ENCODE measurements at places on chromosomes 1 and 21.

DNA sequence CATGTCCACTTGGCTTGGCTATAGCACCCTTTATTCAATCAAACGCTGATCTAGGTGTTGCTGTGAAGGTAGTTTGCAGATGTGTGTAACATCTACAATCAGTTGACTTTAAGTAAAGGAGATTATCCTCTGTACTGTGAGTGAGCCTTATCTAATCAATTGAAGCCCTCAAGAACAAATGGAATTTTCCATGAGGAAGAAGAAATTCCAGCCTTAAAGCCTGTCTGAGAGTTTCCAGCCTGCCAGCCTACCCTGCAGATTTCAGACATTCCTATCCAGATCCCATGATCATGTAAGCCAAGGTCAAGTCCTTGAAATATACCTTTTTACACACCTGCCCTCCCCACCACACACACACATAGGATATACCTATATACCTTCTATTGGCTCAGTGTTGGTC is 696.7 kb downstream of the MRPL39 start:
- no peak for DNase-seq

DNA sequence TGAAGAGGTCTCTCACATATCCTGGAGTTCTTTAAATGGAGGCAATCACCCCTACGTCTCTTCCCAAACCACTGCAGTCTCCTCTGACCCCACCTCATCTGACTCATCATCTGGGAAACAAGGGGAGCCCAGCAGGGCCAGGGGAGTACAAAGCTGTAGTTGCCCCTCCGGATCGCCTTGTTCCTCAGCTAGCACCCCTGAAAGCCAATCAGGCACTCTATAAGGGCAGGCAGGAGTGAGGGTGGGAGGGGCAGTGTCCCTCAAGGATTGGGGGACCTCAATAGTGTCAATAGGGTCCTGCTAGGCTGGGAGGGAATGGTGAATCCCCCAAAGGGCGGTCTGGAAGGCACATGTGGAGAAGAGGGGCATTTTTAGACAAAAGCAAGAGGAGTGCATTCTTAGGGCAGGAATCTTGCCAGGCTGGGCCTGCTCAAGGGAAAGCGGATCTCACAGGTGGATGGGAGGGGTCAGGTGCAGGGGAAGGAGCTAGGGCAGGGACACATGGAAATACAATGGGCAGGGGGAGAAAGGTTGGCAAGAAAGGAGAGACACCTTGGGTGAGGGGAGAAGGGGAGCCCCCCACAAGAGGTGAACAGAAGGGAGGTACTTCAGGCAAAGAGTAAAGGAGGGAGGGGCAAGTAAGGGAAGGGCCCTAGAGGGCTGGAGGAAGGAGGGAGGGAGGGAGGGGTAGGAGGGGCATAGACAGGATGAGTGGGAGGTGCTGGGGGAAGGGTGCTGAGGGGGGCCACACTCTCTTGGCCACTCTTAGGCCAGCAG is 5.8 kb downstream of the SHISA4 start:
- no peak for DNase-seq

- DNase-seq = no peak
These were observed 113.9 kb downstream of the PEX14 start for GRCh38 chr1:10588640-10589039.

DNA sequence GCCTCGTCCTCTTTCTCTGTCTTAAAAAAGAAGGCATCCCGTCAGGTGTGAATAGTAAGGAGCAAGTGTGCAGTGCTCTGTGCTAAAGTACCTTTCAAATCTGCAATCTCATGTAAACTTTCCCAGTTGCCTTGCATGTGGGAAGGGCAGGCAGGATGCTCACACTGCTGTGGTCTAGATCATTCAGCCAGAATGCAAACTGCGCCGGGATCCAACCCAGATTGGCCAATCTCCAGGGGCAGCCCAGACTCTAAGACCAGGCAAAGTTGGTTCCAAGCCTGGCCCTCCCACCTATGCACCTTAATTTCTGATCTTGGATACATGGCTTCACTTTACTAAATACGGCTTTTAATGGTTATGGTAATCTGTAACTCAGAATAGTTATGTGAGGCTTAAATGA is 3.2 kb upstream of the MAP1LC3C start:
- no peak for DNase-seq

GRCh38 chr1:12358499-12358898 is 128.7 kb downstream of the VPS13D start:
- DNase-seq = no peak

GRCh38 chr1:73626326-73626725 is 571.6 kb downstream of the LRRIQ3 start:
- no peak for DNase-seq

DNA sequence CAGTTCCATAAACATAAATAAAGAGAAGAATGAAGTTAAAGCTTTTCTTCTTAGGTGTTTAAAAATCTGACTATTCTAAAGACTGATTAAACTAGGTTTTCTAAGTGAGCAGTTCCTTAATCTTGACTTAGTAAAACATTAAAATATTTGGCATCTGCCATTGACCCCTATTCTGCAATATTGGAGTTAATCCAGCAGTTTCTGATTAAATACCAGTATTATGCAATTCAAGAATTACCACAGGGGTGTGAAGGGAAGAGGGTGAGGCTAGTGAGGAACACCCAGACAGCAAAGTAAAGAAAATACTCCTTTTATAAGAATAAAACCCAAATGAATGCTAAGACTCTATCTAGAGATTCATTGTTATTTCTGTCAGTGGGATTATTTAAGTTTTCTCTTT is 40.9 kb downstream of the CLIC4 start:
- DNase-seq = no peak

GRCh38 chr1:20266141-20266540 is 24.5 kb upstream of the VWA5B1 start:
- no peak for DNase-seq

GRCh38 chr1:54609301-54609921 is 13.9 kb downstream of the FAM151A start:
- no peak for DNase-seq

DNA sequence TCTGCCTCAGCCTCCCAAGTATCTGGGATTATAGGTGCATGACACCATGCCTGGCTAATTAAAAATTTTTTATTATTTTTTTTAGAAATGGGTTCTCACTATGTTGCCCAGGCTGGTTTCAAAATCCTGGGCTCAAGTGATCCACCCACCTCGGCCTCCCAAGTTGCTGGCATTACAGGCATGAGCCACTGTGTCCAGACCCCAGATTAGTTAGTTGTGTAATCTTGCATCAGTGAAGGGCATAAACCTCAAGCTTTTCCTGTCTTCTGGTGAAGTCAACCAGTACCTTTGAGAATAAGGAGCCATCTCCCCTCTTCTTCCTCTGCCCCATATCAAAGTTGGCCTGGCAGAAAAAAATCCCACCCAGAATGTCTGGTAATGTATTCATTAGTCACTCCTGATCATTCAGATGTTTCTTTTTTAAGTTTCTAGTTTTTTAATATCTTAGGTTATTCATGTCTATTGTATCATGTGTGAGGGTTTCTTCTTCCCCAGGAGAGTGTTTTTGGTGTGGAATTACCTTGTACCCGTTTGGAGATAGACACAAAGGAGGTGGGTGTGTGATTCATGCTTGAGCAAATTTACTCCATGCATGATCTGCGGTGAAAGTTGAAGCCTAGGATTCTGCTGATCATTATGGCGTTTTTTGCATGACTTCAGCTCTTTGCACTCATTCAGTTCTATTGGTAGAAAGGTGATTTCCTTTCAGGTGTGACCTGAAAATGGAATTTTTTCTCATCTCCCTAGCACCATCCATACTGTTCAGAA is 144.0 kb downstream of the FMN2 start:
- no peak for DNase-seq

DNA sequence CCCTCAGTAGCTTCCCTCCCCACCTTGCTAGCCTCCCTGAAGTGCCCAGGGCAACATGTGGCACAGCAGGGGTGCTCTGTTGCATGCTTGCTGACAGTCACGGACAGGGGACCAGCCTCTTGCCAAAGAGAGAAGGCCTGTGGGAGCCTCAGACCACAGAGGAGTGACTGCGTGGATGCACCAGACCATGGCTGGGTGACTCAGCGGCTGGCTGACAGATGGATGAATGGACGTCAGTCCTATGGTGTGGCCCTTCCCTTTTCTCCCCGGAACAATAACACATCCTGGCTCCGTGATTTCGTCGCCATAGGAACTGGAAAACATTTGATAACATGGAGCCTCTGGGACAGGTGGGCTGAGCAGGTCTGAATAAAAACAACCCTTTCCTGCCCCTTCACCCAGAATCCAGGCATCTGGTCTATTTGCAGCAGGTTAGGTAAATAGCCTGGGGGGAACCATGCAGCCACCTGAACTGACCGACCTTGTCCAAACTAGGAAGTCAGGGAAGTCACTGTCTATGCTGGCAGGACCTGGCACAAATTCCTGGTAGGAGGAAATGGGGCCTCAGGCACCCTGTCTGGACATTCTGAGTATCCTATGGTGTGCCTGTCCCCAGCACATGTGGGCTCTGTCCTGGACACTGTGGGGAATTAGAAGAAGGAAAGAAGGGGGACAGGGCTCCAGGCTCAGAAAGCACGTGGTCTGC is 53.3 kb downstream of the NENF start:
- peak; percentile 60 for DNase-seq

GRCh38 chr1:65211331-65211730 is 63.3 kb downstream of the AK4 start:
- no peak for DNase-seq

DNA sequence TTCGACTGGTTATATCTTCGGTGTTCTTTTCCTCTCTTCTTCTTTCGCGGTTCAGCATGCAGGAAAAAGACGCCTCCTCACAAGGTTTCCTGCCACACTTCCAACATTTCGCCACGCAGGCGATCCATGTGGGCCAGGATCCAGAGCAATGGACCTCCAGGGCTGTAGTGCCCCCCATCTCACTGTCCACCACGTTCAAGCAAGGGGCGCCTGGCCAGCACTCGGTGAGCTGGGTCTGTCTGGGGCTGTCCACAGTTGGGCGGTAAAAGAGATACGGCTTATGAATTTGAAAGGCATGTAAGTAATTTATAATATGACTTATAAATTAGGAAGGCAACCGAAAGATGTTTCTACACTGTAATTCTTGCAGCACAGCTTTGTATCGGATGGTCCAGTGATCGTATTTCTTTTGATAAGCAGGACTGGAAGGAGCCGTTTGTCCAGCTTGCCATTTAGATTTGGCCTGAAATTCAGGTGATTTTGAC is 334 bp downstream of the CTH start:
- no peak for DNase-seq

- no peak for DNase-seq
These were observed 131.6 kb downstream of the AJAP1 start for GRCh38 chr1:4786055-4786454.

GRCh38 chr1:226519135-226519534 is 29.4 kb upstream of the STUM start:
- no peak for DNase-seq

- DNase-seq = no peak
These were observed 42.7 kb upstream of the TRIM45 start for GRCh38 chr1:117164209-117164608.

GRCh38 chr1:39679821-39680220 is 7.9 kb upstream of the NT5C1A start:
- DNase-seq = no peak

- peak; percentile 98 for DNase-seq
These were observed at the start of gene KCNT2 for GRCh38 chr1:196608390-196609369. TSS of gene KCNT2 (minus strand) at chr1:196608440. CDS start at chr1:196608309, 131 bp downstream.

- no peak for DNase-seq
These were observed 519.0 kb downstream of the NPHP4 start for GRCh38 chr1:5473268-5473667.

DNA sequence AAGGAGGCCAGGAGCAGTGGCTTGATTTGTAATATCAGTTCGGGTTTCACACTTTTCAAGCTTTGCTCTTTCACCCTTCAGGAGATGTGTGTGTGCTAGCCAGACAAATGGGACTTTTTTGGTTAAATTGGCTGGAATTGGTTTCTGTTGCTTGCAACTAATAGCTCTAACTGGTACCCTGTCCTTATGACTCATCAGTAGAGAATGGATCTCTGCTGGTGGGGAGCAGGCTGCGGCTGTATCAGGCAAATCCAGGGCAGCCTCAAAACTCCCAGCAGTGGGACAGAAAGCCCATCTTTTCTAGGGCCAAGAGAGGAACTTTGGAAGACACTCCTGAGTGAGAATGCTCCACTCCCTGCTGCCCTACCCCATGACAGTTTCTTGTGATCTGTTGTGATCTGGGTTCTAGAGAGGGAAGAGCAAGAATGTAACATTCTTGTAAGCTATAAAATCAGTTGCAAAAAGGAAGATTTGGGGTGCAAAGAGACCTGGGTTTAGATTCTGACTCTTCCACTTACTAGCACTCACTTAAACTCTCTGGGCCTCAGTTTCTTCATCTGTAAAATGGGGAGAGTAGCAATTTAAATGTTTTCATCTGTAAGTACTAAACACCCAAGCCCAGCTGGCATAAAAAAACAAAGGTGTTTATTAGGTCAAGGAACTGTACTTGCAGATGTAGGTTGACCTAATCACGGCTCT is 257.0 kb upstream of the TMEM51 start:
- no peak for DNase-seq

GRCh38 chr1:243793298-243793697 is 56.7 kb downstream of the AKT3 start:
- no peak for DNase-seq

- no peak for DNase-seq
These were observed 128.4 kb downstream of the RGS21 start for GRCh38 chr1:192445241-192445640.

- no peak for DNase-seq
These were observed 30.5 kb upstream of the ZBTB8A start for GRCh38 chr1:32508761-32509160.

- DNase-seq = no peak
These were observed 88.6 kb downstream of the ZBTB18 start for GRCh38 chr1:244139655-244140054.

DNA sequence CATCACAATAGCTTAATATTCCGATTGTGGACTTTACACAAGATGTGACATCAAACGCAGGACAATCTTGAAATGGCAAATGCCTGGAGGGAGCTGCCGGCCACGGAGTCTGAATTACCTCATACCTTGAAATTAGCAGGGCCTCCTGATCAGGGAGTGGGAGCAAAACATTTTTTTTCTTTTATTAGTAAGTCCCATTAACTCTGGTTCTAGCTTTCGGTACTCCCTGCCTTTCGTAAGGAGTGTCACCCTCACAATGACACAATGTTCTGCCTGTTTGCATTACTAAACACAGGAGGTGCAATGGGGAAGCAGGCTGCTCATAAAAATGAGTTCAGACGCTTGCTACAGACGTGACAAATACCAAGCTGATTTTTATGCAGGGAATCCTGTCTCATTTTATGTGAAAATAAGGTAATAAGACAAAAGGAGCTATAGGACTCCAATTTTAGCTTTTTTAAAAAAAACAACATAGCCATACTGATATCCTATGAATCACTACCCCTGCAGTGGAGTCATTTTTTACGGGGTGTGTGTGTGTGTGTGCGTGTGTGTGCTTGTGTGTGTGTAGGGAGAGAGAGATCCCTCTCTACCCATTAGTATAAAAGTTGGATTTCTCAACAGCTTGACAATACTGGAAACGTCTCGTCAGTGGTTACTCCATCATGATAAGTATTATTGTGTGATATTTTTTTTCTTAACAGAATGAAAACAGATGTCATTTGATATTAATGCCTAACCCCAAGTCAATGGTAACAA is 205.1 kb upstream of the RUNX1 start:
- no peak for DNase-seq

- no peak for DNase-seq
These were observed 357.4 kb upstream of the ADGRL2 start for GRCh38 chr1:81443288-81443687.
